ENCODE measurements at places on chromosomes 12 and 14.

DNA sequence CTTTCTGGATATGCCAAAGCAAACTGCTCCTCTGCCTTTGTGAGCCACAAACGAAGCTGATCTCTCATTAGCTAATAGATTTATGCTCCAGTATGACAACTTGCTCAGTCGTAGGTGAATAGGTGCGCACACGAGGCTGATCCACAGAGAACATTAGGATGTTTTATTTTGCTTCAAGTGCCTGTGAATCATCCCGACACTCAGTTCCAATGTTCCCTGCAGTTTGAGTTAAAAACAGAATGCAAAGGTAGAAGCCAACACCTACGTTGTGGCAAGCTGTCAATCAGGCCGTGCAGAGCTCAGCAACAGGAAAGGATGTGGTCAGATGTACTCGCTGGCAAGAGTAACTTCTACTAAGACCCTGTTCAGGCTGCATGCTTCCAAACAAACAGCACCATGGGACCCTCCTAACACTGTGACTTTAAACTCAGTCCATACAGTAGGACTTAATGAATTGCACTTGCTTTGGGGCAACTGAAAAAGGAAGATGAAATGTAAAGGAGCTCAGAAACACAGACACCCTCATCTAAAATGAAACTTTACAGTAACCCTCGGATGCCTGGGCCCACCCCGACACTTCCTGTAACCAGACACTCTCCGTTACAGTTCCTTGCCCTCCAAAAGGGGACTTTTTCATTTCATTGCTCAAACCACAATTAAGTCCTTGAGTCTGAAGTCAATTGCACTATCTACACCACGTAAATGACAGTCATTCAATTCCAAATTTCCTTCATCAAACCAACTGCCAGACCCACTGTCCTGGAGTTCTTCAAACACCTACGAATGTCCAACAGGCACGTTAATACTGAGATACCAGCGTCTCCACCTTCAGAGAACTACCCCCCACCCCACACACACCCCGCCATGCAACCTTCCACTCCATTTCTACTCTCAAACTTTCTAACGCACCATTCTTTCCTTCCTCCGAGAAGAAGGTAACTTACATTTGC is 1.6 kb downstream of the CCDC88C start:
- no peak for DNase-seq

- DNase-seq = no peak
Measured at GRCh38 chr12:112574896-112575558, 156.3 kb downstream of the PTPN11 start.

- DNase-seq = peak; percentile 64
Measured at GRCh38 chr14:99605299-99605961, 1.4 kb upstream of the CCDC85C start.

GRCh38 chr14:54219261-54220070 is 177.3 kb upstream of the CDKN3 start:
- DNase-seq = no peak

GRCh38 chr12:2940564-2940963 is 18.6 kb upstream of the TEAD4 start:
- no peak for DNase-seq

DNA sequence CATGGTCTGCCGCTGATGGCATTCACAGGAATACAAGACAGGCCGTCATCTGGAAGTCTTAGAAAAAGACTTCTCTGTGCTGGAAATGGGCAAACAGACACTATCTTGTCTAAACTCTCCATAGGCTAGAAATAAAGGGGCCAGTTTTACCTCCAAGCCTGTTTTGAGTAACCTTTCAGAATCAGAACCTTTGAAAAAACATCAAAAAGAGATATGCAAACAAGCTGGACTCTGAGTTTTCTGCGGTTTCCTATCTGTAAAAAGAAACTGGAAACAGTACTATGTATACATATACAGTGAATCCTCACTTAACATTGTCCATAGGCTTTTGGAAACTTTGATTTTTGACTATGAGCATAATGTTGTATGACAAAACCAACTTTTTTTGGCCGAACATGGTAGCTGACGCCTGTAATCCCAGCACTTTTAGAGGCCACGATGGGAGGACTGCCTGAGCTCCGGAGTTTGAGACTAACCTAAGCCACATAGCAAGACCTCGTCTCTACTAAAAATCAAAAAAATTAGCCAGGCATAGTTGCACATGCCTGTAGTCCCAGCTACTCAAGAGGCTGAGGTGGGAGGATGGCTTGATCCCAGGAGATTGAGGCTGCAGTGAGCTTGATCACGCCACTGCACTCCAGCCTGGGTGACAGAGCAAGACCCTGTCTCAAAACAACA is 92.9 kb upstream of the MAX start:
- no peak for DNase-seq

- peak; percentile 73 for DNase-seq
Measured at GRCh38 chr14:75279153-75279762, 630 bp downstream of the FOS start.

DNA sequence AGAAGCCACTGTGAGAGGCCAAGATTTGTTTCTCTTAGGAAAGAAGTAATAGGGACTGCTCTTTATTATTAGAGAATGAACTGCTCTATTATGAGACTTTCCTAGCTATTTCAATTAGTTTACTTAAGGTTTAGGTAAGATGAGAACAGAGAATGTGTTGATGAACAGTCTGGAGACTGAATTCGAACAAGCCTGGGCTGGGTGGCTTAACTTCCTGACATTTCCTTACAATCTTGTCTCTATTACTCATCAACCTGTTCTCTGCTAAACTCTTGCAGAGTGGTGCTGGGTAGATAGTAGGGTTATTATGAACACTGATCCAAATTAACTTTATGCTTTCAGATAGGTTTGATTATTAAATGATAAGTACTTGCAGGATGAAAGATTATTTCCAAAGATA is 31.2 kb downstream of the SLC15A5 start:
- no peak for DNase-seq

GRCh38 chr12:4276524-4277204 is 3.1 kb downstream of the CCND2 start:
- peak; percentile 84 for DNase-seq

- DNase-seq = no peak
Measured at GRCh38 chr12:131471271-131471905, 239.5 kb upstream of the SFSWAP start.

DNA sequence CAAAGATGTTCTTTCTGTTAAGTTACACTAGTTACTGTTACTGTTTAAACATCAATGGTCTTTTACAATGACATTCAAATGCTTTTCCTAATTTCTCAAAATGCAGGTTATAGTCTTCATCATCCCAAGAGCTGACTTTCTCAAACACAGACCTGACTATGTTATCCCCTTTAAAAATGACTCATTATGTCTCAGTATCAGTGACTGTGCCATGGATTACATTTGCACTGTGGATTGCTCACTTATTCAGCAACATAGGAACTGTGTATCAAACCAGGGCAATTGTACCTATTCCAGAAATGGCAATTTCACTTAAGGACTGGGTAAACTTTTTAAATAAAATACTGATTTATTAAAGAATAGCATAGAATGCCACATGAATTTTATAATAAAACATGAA is 630.2 kb upstream of the NOVA1 start:
- no peak for DNase-seq

GRCh38 chr12:52817699-52818238 is 3.9 kb upstream of the KRT4 start:
- DNase-seq = no peak

Data from anterior cingulate cortex (tissue), 58 donors.